ENCODE measurements at places on chromosomes 13 and 19. TPM values are rescaled to one million over a fixed set of nuclear protein-coding genes. Genes with fewer than 3 reads are reported as not detected.
A peak's percentile ranks its signal among the peaks of the same experiment; 100 is the strongest.

WDR87 gene
- not detected for total RNA-seq

DNA sequence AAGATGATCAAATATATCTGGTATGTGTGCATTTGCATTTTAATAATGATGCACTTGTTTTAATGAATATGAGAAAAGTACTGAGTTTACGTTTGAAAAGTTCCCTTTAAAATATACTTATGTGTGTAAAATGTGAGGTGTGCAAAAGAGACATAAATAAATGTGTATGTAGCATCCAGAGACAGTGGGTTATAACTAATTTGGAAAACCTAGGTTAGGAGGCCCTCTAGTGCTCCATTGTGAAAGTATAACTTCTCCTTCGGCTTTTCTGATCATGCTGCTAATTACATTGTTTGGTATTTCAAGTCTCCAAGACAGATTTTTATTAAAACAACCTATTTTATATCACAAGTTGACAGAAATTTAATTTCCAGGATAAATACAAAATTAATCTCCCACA lies 30.1 kb downstream of the SCEL start:
- no peak overlapping the region for H3K27ac ChIP-seq
- no peaks in the 10 kb centered on the region for H3K27me3 ChIP-seq
- no peaks in the 10 kb centered on the region for H3K4me1 ChIP-seq
- DNase-seq = no peak

DNA sequence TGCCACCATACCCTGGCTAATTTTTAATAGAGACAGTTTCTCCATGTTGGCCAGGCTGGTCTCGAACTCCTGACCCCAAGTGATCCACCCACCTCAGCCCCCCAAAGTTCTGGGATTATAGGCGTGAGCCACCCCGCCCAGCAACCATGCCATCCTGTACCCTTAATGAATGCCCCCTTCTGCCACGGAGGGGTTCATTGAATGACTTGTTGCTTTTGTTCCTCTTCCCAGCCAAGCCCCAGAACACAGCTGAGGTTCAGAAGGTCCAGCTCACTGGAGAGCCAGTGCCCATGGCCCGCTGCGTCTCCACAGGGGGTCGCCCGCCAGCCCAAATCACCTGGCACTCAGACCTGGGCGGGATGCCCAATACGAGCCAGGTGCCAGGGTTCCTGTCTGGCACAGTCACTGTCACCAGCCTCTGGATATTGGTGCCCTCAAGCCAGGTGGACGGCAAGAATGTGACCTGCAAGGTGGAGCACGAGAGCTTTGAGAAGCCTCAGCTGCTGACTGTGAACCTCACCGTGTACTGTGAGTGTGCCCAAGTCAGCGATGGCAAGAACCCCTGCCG lies 6.0 kb downstream of the PVR start:
- H3K4me3 ChIP-seq = no peak overlapping the region
- H3K4me1 ChIP-seq = peaks cover 26% of the 10 kb centered on the region

GRCh38 chr19:55325172-55325571 lies at the start of gene TMEM150B:
Gene TMEM150B (minus strand): TSS chr19:55325341. CDS start chr19:55321036, 4,305 bp downstream.
- H3K27me3 ChIP-seq = no peaks in the 10 kb centered on the region
- no peaks in the 10 kb centered on the region for H3K36me3 ChIP-seq
- no peak for DNase-seq
- peak within 1 kb of the TSS; percentile 12 for H3K27ac ChIP-seq
- peak within 1 kb of the TSS; percentile 32 for H3K4me3 ChIP-seq
- H3K4me1 ChIP-seq = peaks cover 3% of the 10 kb centered on the region

GRCh38 chr13:98260357-98261164 lies 83.5 kb upstream of the RNF113B start:
- no peak for DNase-seq
- no peaks in the 10 kb centered on the region for H3K36me3 ChIP-seq
- no peaks in the 10 kb centered on the region for H3K4me1 ChIP-seq
- no peak overlapping the region for H3K27ac ChIP-seq

DNA sequence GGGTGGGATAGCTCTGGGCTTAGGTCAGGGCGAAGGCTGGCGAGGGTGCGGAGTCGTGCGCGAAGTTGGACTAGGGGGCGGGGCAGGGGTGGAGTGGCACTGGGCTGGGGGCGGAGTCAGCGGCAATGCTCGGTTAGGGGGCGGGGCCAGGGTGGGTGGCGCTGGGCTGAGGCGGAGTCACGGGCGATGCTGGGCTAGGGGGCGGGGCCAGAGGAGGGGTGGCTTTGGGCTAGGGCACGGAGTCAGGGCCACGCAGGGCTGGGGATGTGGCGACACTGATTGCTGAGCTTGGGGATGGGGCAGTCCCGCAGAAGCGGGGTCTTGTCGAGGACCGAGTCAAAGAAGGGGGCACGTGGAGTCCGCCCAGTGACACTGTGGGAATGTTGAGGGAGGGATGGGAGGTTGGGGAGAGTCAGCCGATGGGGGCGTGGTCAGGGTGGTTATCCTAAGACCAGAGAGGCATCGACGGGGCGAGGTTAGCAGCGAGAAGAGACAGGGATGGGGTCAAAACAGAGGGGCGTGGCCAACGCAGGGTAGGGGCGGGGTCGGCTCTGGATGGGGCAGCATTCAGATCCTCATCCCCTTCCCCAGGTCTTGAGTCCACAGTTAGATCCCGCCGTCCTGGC lies 8.7 kb downstream of the HOMER3 start:
- no peaks in the 10 kb centered on the region for H3K4me1 ChIP-seq
- H3K4me3 ChIP-seq = no peak overlapping the region
- no peaks in the 10 kb centered on the region for H3K27me3 ChIP-seq
- peaks cover 18% of the 10 kb centered on the region for H3K36me3 ChIP-seq
- no peak overlapping the region for H3K27ac ChIP-seq

DNA sequence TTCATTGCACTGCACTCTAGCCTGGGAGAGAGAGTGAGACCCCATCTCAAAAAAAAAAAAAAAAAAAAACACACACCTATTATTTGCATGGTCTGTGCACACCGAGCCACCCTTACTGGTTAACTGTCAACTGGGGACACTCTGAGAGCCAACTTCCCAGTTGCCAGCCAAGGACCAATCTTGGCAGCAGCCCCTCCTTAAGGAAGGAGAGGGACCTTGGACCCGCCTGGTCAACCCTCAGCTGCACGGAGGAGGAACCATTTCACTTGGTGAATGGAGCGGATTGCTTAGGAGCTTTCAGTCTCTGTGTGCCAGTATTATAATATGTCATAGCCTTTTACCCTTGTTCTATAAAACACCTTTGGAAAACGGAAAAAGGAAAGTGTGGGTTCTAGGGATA lies 24.9 kb downstream of the MICOS13 start:
- H3K27me3 ChIP-seq = no peaks in the 10 kb centered on the region
- DNase-seq = no peak
- H3K4me1 ChIP-seq = no peaks in the 10 kb centered on the region
- H3K27ac ChIP-seq = no peak overlapping the region
- peaks cover 81% of the 10 kb centered on the region for H3K36me3 ChIP-seq

- no peaks in the 10 kb centered on the region for H3K4me1 ChIP-seq
- H3K36me3 ChIP-seq = no peaks in the 10 kb centered on the region
- DNase-seq = no peak
- no peak overlapping the region for H3K27ac ChIP-seq
- no peaks in the 10 kb centered on the region for H3K27me3 ChIP-seq
- H3K4me3 ChIP-seq = no peak overlapping the region
Measured at GRCh38 chr13:71828117-71828516, 38.9 kb downstream of the DACH1 start.

- no peaks in the 10 kb centered on the region for H3K4me1 ChIP-seq
- H3K27ac ChIP-seq = no peak overlapping the region
- H3K4me3 ChIP-seq = no peak overlapping the region
- H3K27me3 ChIP-seq = no peaks in the 10 kb centered on the region
- no peaks in the 10 kb centered on the region for H3K36me3 ChIP-seq
Measured at GRCh38 chr13:36509369-36509768, 77.1 kb downstream of the CCNA1 start.

DNA sequence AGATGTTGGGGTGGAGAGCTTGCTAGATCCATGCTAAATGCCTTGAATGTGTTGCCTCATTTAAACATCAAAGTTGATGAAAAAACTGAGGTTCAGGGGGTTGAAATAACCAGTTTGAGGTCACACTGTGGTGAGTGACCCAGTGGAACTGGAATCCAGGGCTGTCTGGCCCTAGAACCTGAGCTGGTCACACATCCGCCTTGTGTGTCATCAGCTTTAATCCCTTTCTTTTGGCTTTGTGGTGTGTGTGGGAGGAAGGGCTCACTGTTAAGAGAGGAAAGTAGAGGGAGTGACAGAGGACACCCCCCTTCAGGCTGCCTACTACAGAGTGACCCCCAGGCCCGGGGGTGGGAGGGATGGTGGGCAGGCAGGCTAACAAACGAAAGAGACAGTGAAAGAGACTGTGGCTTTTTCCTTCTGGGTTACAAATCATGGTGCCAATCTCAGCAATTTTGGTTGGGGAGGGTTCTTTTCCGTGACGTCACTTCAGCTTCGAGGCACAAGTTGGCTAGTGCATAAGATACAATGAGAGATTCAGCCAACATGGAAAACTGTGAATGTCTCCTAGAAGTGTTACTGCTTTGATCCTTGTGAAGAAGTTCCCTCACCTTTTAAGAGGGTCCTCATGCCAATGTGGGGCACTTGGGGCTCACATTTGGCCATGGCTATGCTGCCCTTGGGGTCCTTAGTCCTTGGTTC lies 164.9 kb downstream of the DLEU7 start:
- no peak for DNase-seq
- H3K27me3 ChIP-seq = no peaks in the 10 kb centered on the region
- no peaks in the 10 kb centered on the region for H3K4me1 ChIP-seq
- H3K27ac ChIP-seq = no peak overlapping the region

ERICH6B gene
- total RNA-seq = not detected

DNA sequence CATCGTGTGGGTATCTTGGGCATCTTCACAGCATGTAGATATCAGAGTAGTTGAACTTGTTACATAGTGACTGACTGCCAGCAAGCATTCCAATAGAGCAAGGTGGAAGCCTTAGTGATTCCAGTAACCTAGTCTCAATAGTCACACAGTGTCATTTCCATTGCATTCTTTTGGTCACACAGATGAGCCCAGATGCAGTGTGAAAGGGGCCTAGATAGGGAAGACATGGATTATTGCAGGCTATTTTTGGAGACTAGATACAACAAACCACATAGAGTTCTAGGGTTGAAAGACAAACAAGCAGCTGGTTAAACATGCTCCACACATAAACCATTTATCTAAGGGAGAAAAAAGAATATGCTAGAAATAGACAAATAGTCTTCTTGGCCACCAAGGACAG lies 553.5 kb downstream of the DCT start:
- no peak overlapping the region for H3K27ac ChIP-seq
- no peaks in the 10 kb centered on the region for H3K36me3 ChIP-seq
- no peaks in the 10 kb centered on the region for H3K27me3 ChIP-seq
- no peak for DNase-seq

GRCh38 chr19:34806976-34807860 lies 34.2 kb upstream of the ZNF599 start:
- H3K27ac ChIP-seq = no peak overlapping the region
- H3K4me3 ChIP-seq = no peak overlapping the region
- no peaks in the 10 kb centered on the region for H3K27me3 ChIP-seq
- no peak for DNase-seq

DNA sequence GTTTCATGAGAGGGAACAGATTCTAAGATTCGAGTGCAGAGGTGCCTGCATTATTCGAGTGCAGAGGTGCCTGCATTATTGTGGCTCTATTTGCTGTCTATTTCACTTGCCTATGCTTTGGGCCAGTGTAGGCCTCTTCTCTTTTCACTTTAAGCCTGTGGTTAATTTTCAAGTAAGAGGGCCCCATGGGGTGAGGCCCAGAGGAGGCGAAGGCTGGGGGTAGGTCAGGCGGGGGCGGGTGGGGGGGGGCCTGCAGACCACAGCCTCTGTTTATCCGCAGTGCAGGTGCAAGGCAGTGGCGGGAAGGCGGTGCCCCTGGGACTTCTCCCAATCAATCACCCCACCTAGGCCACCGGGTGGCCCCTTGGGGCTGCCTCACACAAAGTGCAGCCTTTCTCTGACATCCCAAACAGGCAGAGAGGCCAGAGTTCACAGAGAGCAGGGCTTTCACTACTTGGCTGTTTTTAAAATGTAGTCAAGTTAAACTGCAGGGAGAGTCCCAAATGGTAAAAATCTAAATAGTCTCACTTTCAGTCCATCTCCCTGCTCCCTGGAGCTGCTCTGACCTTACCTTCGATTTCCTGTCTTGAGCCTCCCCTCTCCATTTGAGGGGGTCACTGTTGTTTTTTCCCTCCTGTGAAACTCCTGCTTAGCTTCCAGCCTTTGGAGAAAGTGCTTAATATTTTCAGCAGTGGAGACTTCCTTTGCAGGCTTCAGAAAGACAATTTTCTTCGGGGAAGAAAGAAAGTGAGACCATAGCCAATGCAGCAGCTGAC lies 249.0 kb downstream of the DLEU7 start:
- H3K4me1 ChIP-seq = peaks cover 3% of the 10 kb centered on the region
- no peaks in the 10 kb centered on the region for H3K36me3 ChIP-seq
- H3K4me3 ChIP-seq = no peak overlapping the region
- H3K27me3 ChIP-seq = no peaks in the 10 kb centered on the region
- H3K27ac ChIP-seq = no peak overlapping the region

- H3K4me3 ChIP-seq = peak overlapping the region; percentile 79
- no peaks in the 10 kb centered on the region for H3K27me3 ChIP-seq
- DNase-seq = no peak
- peak overlapping the region; percentile 85 for H3K27ac ChIP-seq
Measured at GRCh38 chr19:56139847-56140582, 1.1 kb upstream of the ZNF444 start.

GRCh38 chr19:19606021-19606420 lies 12.5 kb downstream of the PBX4 start:
- no peaks in the 10 kb centered on the region for H3K4me1 ChIP-seq
- H3K27me3 ChIP-seq = no peaks in the 10 kb centered on the region
- H3K36me3 ChIP-seq = no peaks in the 10 kb centered on the region
- no peak overlapping the region for H3K27ac ChIP-seq
- no peak for DNase-seq

FOSB gene
- total RNA-seq = 126 TPM

DNA sequence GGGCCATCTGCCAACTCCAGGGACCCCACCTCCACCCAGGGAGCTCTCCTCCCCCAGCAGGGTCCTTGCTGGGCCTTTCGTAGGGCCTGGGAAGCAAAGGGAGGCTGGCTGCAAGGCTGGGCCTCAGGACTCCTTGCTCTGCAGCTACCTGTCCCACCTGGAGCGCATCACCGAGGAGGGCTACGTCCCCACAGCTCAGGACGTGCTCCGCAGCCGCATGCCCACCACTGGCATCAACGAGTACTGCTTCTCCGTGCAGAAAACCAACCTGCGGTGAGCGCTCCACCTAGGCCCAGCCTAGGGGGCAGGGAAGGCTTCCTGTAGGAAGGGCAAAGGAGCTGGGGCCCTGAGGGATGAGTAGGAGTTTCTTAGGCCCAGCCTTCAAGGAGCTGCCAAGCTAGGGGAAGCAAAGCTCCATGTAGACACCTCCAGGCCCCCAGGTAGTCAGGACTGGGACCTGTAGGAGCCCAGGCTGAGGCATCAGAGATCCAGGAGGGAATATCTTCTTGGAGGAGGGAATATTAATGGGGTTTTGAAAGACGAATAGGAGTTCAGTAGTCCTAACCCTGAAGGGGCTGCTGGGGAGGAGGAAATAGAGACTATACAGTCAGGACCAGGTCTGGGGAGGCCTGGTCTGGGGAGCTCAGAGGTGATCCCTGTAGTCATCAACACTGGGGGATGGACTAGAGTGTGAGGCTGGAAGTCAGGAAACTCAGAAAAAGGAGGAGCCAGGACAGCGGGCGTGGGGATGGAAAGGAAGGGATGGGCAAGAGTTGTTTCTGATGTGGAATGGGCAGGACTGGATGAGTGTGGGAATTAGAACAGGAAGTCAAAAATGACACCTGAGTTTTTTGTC lies 16.0 kb downstream of the GNA15 start:
- H3K4me1 ChIP-seq = peaks cover 14% of the 10 kb centered on the region
- no peaks in the 10 kb centered on the region for H3K27me3 ChIP-seq
- no peak overlapping the region for H3K4me3 ChIP-seq
- H3K27ac ChIP-seq = no peak overlapping the region
